Renal cortical epithelial cell (primary cell): ENCODE measurements at places on chromosomes 5 and 9. TPM values are rescaled to one million over a fixed set of nuclear protein-coding genes. Genes with fewer than 3 reads are reported as not detected.

KCNV2 gene
- total RNA-seq = not detected in 2 replicates

OLFML2A gene
- total RNA-seq = 2.1 and 6.6 TPM in 2 replicates

PCDHA1 gene
- 0.10 and 0.35 TPM in 2 replicates for total RNA-seq

SHC3 gene
- total RNA-seq = 1.1 and 2.1 TPM in 2 replicates

MAMDC4 gene
- total RNA-seq = 0.87 and 6.8 TPM in 2 replicates

UGT3A2 gene
- total RNA-seq = 1.9 TPM in 1 of 2 replicates, not detected in the other

CENPP gene
- total RNA-seq = 1.2 and 3.1 TPM in 2 replicates

NR6A1 gene
- total RNA-seq = 6.0 and 6.1 TPM in 2 replicates

RC3H2 gene
- 59.2 and 113 TPM in 2 replicates for total RNA-seq

C5orf46 gene
- total RNA-seq = 0.35 TPM in 1 of 2 replicates, not detected in the other

PCDHGB6 gene
- total RNA-seq = 1.0 and 2.3 TPM in 2 replicates

- DNase-seq = no peak
These were observed 244.7 kb downstream of the SEMA5A start for GRCh38 chr5:9301200-9301599.

DNA sequence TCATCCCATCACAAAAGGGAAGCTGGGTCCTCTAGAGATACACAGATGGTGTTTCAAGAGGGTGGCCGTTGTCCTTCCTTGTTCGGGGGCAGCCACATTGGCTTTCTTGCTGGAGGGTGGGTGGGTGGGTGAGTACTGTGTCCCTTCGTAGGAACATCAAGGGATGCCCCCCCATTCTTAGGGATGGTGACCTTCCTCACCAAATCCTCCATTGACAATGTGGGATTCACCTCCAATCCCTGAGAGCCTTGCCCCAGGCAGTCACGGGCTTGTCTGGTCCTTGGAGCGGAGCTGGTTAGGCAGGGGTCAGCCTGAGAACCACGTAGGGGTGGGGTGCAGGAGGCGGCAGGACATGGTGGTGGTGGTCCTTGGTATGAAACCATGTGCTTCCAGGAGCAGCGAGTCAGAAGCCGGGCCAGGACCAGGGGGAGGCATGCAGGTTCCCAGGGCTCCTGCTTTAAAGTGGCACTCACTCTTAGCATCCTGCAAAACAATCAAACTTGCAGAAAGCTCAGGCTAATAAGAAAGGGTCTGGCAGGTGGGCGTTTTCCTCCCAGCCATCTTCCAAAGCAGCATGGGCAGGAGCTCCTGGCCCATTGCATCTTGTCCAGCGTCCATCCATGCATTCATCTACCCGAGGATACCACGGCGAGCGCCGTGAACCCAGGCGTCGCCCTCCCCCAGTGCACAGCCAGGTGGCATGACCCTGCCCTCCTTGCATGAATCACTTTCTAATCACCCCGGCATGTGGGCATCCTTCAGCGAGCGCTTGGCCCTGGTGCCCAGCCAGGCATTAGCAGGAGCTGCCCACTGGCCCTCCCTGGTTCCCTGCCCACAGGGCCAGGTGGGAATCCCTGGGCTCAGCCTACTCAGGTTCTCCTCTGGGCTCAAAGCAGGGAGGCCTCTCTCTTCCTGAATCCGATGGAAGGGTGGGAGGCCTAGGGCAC, 76.4 kb downstream of the NTNG2 start:
- DNase-seq = no peak

GRCh38 chr5:140868721-140869554, at the start of gene PCDHA11:
Gene PCDHA11, plus strand, starts transcription at chr5:140868957. Its CDS starts 147 bp downstream, at chr5:140869104.
- no peak for DNase-seq

GRCh38 chr5:117131876-117132275, 557.3 kb upstream of the SEMA6A start:
- DNase-seq = no peak

GRCh38 chr5:152556784-152557183, 151.7 kb upstream of the NMUR2 start:
- no peak for DNase-seq

DNA sequence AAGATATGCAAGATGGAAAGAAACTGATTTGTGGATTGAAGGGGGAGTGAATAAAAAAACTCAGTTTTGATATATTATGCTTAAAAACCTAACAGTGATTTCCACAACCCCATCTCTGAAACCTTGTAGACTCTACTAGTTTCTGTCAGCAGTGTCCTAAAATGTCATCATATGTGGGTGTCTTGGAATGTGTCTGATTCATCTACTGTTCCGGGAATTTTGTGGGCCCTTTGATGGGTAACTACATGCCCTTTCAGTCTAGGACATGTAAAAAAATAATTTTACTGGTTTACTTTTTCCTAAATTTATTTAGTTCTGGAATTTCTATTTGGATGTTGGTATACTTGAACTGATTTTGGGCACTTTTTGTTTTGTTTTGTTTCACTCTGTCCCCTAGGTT, 118.9 kb upstream of the NMUR2 start:
- DNase-seq = no peak

DNA sequence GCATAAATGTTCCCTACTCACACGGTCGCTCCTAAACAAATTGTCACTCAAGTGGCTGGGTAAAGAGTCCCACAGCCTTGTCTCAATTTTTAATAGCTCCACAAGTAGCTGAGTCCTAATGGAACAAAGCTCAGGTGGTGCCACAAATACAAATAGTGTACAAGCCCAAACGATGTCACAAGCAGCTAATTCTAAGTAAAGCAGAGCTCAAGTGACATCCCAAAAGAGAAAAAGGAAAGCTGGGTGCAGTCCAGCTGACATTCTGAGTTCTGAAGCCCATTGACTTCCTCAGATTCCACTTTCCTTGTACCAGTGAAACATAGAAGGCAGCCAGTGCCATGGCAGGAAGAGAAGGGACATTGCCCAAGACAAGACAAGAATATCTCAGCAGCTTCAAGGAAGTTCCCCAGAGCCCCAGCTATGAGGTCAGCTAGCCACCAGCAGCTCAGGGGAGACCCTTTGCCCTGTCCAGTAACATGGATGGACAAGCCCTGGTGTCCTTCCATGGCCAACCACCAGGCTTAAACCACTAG, 231.2 kb upstream of the SGCD start:
- DNase-seq = no peak

DNA sequence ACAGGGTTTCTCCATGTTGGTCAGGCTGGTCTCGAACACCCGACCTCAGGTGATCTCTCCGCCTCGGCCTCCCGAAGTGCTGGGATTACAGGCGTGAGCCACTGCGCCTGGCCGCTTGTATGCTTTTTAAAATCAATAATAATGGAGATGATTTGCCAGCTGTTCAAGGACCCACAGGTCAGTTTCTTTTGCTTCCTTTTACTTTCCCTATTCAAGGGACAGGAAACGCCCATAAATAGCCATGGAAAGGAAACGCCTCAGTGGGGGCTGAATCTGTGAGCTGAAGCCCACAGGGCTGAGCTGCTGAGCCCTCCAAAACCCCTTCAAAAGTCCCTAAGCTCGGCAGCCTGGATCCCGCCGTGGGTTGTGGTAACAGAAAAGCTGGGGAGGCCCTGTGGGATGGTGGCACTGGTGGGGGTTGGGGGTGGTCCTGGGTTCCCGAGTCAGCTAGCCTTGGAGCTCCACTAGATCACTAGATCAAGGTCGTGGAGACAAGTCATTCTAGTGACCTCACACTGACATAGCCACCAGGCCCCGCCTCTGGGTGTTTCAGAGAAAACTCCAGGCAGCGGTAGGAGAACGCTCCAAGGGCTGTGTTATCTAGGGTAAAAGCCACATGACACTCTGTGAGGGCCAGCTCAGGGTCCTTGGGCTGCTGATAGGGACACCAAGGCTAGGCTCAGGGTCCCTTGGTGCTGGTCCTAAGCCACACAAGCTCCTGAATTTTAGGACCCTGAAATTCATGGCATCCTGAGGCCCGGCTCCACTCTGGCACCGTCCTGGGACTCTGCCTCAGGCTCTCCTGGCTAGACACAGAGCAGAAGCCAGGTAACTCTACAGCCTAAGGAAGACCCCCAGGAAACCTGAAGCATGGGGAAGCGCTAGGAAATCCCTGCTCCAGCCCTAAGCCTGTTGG, 18.0 kb upstream of the DUSP1 start:
- DNase-seq = no peak

DNA sequence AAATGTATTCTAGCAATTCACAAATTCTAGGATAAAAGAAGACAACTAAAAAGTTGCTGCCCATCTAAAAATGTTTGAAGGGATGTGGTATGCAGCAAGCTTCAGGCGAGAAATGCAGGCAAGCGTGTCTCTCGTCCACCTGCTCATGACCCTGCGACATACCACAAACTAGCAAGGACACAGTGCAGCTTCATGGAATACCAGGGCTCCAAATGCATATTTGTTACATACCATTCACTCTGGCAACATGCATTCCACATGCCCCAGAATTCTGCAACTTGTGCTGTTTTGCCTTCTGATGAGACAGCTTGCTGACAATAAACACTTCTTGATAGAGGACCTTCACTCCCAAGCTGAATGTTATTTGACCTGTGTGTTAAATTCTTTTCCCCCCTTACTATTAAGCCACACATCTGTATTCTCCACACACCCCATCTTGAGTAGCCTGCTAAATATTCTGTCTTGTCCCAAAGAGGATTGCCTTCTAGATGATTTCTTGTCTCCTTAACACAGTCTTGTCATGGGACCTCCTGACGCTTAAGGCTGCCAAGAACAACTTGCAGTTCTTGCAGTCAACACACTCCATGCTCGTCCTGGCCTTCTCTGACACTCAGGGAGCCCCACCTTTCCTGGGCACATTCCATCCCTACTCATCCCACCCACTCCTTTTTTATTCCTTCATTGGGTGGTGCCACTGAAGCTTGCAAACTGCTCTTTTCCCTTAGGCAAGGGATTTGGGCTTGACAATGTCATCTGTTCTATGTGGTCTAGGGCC, 340.5 kb downstream of the PIK3R1 start:
- peak; percentile 72 for DNase-seq

GRCh38 chr5:6395102-6395445, 16.7 kb upstream of the MED10 start:
- no peak for DNase-seq

- no peak for DNase-seq
These were observed 186.2 kb downstream of the GLIS3 start for GRCh38 chr9:4113711-4114110.

DNA sequence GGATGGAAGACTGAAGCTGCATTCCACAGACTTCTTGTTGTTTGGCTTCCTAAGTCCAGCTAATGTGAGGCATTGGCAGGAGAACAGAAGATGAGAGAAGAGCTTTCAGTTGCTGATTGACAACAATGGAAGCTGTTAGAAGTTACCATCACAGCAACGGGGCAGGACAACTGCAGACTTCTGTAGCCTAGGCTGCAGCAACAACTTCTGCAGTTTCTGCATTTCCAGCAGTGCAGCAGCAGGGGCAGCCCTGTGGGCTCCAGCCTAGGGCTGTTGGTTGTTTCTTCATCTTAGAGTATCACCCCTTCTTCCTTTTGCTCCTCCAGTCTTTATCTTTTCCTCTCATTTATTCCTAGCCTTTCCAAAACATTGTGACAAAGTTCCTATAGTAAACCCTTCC, 528.8 kb upstream of the PTGER4 start:
- no peak for DNase-seq

- no peak for DNase-seq
These were observed 53.7 kb downstream of the GOLM1 start for GRCh38 chr9:86045654-86046053.

GRCh38 chr5:62197697-62198096, 108.3 kb upstream of the KIF2A start:
- no peak for DNase-seq

GRCh38 chr5:16090270-16090669, 89.3 kb downstream of the MARCHF11 start:
- DNase-seq = no peak

- peak; percentile 20 for DNase-seq
These were observed 817.8 kb downstream of the MTRR start for GRCh38 chr5:8686707-8687106.

DNA sequence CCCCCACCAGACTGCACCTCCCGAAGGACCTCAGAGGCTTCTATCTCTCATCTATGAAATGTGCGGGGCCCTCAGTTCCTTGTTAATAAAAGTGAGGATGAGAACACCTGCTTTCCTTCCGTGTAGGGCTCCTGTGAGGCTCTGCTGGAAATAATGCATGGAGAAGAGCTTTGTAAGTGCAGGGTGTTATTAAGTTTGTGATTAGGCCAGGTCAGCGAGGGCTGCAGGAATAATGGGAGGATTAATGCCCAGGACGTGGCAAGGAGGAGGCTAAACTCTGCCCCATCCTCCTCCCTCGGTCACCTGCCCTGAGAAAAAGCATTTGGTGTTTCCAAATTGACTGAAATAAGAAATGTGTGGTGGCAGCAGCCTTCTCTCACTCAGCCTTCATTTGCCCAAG, 83.5 kb upstream of the HSPA9 start:
- no peak for DNase-seq

DNA sequence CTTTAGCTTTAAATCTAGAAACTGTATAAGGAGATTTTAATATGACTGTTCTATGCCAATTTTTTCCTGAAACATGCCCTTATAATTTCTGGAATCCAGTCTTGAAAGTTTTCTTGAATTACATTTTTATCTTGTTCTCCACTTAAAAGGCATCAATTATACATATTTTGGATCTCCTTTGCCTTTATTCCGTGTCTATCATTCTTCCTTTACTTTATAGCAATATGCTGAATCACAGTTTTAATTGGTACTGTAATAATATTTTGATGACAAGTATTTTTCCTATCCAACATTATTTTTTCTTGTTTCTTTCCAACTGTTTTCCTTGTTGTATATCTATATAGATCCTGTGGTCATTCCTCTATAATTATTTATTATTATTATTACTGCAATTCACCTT, 361.2 kb downstream of the PIK3R1 start:
- no peak for DNase-seq

DNA sequence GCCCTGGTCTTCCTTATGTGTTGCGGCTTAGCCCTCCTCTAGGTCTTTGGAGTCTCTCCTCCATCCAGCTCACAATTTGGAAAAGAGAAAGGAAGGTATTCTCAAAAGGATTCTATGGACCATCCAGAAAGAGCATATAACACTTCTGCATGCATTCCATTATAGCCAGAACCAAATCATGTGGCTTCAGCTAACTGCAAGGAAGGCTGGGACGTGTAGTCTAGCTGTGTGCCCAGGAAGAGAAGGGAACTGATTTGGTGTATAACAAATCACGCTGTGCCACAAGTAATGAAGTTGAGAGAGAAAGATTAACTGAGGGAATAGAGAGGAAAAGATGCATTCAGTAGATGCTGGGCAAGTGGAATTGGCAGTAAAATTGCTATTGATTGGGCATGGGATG, 43.7 kb downstream of the PLPPR1 start:
- no peak for DNase-seq

- peak; percentile 51 for DNase-seq
These were observed 257.9 kb upstream of the ANKRD55 start for GRCh38 chr5:56490971-56491468.

GRCh38 chr5:121429761-121430160, 421.9 kb upstream of the FTMT start:
- no peak for DNase-seq

- no peak for DNase-seq
These were observed 3.1 kb downstream of the CAMK4 start for GRCh38 chr5:111227226-111227782.

- no peak for DNase-seq
These were observed 34.3 kb upstream of the OLFM1 start for GRCh38 chr9:135053133-135053532.

DNA sequence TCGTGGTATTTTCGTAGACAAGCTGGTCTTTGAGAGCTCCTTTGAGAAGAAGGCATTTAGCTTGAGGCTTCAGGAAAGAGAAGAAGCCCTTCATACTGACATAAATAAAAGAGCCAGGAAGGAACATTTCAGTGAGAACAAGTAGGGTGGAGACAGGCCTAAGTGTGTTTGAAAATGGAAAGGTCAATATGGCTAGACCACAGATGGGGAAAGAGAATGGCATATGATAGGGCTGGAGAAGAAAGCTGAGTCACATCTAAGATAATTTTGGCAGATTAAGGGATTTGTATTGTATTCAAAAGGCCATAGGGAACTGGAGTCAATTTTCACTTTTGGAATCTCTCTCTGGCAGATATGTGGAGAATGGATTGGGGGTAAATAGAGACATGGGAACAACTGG, 374.9 kb downstream of the TMEM38B start:
- DNase-seq = no peak
